Bone marrow (tissue), 2 donors: ENCODE measurements at places on chromosomes 16 and 17.

- DNase-seq = no peak
These were observed 135.4 kb upstream of the SOX9 start for GRCh38 chr17:71985111-71986039.

- DNase-seq = no peak
These were observed 45.2 kb downstream of the AXIN2 start for GRCh38 chr17:65515959-65516948.

DNA sequence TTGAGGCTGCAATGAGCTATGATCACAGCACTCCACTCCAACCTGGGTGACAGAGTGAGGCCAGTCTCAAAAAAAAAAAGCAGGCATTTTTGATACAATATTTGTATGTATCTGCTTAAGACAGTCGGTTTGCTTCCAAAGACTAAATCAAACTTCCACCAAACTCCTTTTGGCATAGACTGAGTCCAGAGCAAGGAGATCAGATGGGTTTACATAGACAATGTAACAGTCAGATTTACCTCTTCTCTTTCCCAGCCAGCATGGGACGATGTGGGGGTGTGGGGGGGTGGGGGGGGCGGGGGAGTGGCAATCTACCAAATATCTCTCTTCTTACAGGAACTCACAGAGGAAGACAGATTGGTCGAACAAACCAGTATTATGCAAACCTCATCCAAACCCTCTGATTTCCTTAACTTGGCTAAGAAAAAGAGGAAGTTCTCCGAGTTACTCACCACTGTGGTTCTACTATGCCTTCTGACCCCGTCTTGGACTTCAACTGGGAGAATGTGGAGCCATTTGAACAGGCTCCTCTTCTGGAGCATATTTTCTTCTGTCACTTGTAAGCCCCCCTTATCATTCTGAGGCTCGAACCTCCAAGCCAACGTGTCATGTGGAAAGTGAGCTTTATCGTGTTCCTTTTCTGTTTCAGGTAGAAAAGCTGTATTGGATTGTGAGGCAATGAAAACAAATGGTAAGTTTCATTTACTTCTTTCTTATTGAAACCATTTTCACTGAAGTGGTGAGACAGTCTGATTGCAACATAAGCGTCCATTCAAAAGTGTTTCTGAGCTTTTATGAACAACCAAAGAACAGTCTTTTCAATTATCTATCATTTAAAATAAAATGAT lies at the start of gene MILR1:
MILR1 (plus strand) TSS at position 451 of the 848 bp plus-strand sequence; CDS start at position 505, 54 bp downstream.
- peak; percentile 63 for DNase-seq

DNA sequence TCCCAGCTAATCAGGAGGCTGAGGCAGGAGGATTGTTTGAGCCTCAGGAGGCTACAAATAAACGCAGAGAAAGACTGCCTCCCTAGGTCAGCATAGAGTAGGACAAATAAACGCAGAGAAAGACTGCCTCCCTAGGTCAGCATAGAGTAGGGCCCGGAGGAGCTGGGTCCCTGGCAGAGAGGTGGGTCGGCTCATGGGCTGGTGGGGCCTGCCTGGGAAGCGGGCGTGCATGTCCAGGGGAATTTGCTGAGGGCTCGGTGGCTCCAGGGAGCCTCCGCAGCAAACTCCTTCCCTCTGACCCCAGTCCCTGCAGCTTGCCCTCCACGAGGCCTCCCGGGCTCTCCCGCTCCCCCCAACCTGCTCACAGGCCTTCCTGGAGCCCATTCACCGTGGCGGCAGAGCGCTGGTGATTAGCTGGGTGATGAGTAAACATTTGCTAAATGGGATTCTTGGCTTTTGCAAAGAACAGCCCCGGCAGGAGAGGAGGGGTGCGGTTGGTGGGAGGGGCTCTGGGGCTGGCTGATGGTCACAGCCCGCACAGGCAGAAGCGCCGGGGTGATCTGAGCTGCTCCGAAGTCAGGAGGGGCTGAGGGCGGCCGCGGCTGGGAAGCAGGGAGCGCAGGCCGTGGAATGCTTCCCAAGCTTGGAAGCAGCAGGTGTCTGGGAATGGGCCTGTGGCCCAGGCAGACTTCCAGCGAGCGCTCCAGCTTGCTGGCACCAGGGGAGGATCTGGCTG lies 93.1 kb downstream of the RTN4RL1 start:
- DNase-seq = no peak

- no peak for DNase-seq
These were observed 2.7 kb downstream of the MAP3K14 start for GRCh38 chr17:45313996-45314740.

GRCh38 chr17:70086516-70086915 lies 11.5 kb downstream of the KCNJ16 start:
- no peak for DNase-seq
